NCI-H446 (cell line): ENCODE measurements at places on chromosomes 4 and X.

DNA sequence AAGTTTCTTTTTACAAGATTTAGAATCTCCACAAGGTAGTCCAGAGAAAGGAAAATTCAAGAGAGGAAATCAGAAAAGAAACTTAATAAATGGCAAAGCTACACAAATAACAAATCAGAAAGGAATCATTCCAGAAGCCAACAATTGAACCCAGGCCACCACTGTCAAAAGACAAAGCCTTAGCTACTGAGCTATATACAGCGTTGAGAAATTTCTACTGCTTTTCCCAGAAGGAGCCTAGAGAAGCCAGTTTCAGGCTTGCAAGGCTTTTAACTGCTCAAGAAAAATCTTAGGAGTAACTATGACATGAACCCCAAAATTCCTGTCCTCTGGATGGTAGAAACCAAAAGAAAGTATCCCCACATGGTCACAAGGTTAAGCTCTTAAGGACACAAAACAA lies 129.0 kb downstream of the DMD start:
- no peak for DNase-seq

DNA sequence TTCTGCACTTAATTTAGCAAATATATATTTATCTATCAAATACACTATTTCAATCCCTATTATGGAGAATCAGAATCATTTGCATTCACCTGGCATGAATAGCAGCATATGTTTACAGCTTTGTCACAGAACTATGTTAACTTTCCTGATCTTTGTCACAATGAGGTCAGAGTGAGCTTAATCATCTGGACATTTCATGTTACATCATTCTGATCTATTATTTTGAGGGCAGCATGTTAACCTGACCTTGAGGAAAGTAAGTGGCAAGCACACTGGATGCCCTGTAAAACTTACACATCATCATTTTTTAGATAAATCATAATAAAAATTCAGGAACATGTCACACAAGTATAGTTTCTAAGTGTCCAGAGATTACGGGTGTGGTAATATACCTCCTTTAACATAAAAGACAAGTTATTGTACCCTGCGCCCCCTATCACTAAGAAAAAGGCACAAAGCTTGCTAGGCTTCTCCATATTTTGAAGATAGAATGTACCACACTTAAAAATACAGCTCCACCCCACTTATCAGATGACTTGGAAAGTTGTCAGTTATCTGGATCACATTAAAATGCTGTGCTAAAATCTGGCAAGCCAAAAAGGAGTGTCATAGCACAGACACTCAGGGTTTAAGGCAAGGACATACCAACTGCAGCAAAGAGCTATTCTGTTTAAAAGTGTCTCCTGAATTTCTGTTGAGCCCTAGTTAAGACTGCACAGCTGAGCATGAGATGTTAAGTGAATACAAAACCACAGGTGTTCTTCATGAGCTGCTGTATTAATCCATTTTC lies 182.7 kb upstream of the FAT4 start:
- DNase-seq = no peak

- no peak for DNase-seq
Measured at GRCh38 chr4:90444904-90445303, 317.7 kb downstream of the CCSER1 start.

DNA sequence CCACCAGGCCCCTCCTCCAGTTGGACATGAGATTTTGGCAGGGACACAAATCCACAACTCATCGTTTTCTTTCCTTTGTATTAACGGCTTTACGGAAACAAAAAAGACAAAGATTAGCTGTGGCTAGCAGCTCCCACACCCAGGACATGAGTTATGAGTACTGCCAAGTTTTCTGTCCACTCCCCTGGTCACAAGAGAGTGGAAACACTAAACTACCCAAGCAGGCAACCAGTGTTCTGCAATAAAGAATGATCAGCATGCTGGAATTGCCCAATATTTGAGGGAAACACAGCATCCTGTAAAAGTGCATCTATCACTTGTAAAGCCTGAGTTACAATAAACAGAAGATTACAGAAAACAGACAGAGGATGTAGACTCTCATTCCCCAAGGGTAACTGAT lies 358.4 kb downstream of the NLGN4X start:
- no peak for DNase-seq

- no peak for DNase-seq
Measured at GRCh38 chr4:109977854-109978501, 65.3 kb downstream of the EGF start.

- no peak for DNase-seq
Measured at GRCh38 chr4:14294611-14295010, 667.1 kb upstream of the BOD1L1 start.

- DNase-seq = peak; percentile 87
Measured at GRCh38 chrX:54921427-54922021, 900 bp downstream of the TRO start.

GRCh38 chr4:23890369-23891063 lies 669 bp upstream of the PPARGC1A start:
- DNase-seq = no peak

- DNase-seq = no peak
Measured at GRCh38 chr4:136784326-136784725, 748.0 kb downstream of the PCDH18 start.

- DNase-seq = peak; percentile 60
Measured at GRCh38 chrX:53312946-53313727, 31.8 kb upstream of the IQSEC2 start.

DNA sequence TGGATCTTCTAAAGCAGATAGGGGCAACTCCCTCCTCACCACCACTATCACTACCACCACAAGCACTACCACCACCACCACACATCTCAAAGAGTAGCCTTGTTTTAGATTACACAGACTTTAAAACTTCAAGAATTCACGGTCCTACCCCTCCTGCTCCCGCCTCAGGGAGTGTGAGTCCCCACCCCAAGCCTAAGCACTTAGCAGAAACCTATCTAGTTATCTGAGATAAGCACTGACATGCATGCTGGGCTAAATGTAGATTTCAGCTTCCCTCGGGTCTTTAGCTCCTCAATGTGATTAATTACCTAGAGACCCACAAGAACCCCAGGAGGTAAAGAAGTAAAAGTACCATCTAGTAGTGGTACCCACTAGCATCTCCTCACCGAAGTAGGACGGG lies 775 bp downstream of the AMOT start:
- DNase-seq = no peak

- no peak for DNase-seq
Measured at GRCh38 chrX:131359611-131360010, 70.5 kb upstream of the IGSF1 start.

DNA sequence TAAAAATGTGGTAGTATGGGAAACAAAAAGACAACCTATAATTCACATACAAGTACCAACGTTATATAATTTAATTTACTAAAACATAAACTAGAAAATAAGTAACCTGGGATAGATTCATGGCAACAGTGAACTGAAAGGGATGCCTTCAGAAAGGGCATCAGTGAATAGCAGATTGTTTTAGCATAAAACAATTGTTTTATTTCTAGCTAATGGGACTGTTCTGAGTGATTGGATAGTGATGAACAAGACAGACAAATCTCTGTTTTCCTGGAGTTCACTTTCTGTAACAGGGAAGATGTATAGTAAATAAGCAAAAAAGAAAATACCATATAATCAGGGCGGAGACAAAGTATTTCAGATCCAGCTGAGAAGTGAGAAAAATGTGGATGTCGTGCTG lies 379.1 kb upstream of the SPOCK3 start:
- DNase-seq = no peak

DNA sequence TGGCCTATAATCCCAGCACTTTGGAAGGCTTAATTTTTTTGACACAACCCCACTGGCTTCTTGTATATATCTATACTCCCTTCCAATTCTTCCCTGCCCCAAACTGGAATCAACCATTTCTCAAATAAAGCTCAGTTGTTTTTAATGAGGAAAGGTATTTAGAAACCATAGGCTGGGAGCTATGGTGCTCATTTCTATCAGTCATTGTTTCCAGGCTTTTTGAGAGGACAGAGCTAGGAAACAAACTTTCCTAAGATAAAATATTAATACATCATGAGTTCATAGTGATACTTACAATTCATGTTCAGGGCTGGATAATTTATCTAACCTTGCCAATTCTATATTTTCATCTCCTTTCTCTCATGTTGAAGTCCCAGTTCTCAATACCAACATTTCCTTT lies 50.3 kb downstream of the BCOR start:
- DNase-seq = no peak

DNA sequence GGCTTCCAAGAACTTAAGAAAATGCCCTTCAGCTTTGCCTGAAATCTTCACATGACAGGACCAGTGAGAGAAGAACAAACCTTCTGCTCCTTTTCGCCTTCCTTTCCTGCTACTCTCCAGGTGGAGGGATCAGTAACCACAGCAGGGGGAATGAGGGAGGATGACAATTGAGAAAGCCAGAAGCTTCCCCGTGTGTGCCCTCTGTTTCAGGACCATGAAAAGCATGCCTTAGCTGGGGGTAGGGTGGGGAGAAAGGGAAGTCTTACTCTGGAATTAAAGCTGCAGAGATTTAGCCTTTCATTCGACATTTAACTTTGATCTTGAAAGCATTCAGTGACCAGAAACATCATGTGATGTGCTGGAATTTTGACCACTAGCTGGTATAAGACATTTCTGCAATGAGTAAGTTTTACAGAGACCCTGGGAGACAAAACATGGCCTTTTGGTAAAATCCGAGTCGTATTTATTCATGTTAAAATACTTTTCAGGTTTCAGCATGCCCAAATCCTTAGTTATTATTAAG lies 10.6 kb upstream of the PUDP start:
- no peak for DNase-seq

GRCh38 chr4:96379524-96379923 lies 539.6 kb downstream of the PDHA2 start:
- DNase-seq = no peak
